Right lung (tissue), 10 donors: ENCODE measurements at places on chromosomes 5 and 9. TPM values are rescaled to one million over a fixed set of nuclear protein-coding genes. Genes with fewer than 3 reads are reported as not detected.

DNA sequence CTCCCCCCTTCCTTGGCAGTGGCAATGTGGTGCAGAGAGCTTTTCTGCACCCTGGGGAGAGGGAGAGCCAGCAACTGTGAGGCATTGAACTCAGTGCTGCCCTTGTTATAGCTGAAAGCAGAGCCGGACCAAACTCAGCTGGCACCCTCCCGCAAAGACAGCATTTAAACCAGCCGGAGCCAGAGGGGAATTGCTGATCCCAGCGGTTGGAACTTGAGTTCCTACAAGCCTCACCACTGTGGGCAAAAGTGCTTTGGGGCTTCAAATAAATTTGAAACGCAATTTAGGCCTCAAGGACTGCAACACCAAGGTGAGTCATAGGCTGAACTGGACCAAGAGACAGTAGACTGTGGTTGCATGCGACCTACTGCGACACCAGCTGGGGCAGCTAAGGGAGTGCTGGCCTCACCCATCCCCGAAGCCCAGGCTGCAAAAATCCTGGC lies 207.6 kb upstream of the CDKN2B start:
- no peak for DNase-seq

- DNase-seq, result no peak
Observed at GRCh38 chr9:34518110-34518616, 4.6 kb downstream of the ENHO start.

- no peak for DNase-seq
Observed at GRCh38 chr5:163565931-163566608, 60.7 kb downstream of the MAT2B start.

CYLC2 gene
- polyA plus RNA-seq, result not detected

ZNF367 gene
- 9.0 TPM for polyA plus RNA-seq

INSL4 gene
- not detected for polyA plus RNA-seq

VCAN gene
- polyA plus RNA-seq, result 431 TPM
